ENCODE measurements at places on chromosomes 5 and 9.

- no peak for DNase-seq
Measured at GRCh38 chr5:163963881-163964280, 458.5 kb downstream of the MAT2B start.

GRCh38 chr9:136329211-136329627 lies 1.9 kb downstream of the GPSM1 start:
- DNase-seq, result no peak

DNA sequence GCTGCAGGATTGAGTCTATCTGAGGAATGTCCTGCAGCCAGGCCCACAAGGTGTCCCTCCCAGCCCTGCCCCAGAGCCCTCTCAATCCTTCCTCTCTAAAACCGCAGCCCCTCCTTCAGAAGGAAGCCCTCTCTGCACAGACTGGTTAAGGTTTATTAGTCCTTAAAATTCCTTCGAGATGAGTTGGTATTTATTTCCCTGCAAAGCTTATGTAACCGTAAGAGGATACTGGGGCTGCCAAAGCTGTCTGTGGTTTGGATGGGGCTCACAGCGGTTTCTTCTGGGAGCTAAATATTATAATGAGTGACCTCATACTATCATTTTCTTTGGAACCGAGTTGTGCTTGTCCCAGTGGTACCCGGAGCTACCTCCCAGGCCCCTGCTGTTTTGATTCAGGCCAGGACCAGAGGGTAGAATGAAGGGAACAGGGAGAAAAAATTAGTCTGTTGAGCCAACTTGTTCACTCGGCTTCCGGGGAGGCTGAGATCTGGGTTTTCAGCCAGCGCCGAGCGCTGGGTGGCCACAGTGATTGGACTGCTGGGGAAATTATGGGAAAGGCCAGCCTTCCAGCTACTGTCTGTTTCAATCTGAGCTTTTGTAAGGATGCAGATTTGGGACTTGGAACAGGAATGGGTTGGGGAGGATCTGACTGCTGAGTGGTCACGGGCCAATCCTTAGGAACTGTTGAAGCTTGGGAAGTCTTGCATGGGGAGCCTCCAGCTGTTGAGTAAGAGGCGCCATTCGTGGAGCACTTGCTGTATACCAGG lies 107.5 kb downstream of the NDFIP1 start:
- peak; percentile 95 for DNase-seq

DNA sequence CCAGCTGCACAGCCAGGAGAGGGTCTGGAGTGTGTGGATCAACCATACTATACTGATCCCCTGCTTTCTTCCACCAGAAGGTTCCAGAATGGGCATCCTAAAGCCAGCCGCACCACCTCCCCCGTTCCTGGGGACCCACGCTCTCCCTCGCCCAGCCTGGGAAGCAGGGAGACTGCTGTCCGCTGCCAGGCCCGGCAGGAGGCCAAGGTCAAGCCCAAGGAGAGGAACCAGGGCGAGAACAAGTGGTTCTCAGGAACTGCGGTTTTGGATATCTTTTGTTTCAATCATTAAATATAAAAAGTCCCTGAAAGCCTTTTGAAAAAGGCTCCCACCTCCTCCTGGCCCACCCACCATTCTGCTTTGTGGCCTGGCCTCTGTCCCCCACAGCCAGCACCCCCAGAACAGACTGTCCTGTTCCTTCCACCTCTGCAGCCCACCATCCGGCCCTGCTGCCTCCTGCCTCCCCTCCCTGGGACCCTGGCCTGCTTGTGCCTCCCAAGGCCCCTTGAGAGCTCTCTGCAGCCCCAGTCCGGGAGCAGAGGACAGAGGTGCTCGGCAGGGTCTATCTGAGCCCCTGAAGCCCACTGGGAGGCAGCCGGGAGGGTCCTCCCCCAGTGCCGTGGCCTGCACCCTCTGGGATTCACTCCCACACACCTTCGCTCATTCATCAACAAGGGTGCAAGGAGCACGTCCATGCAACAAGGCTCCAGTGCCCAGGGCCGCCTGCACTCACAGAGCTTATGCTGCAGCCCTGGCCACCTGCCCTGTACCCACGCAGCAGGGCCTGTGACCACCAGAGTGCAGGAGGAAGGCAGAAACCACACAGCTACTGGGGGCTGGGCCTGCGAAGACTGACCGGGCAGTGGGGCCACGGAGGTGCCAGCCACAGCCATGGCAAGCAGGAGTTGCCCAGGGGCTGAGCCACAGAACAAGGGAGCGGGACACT lies 614 bp upstream of the LCN6 start:
- no peak for DNase-seq

- DNase-seq, result no peak
Measured at GRCh38 chr5:151580858-151581257, 10.3 kb downstream of the FAT2 start.

- DNase-seq, result no peak
Measured at GRCh38 chr9:6956879-6957278, 199.1 kb downstream of the KDM4C start.
